Activated CD8-positive, alpha-beta T cell treated with anti-CD3 and anti-CD28 coated beads for 36 hours (primary cell): ENCODE measurements at places on chromosomes 2 and 18. TPM values are rescaled to one million over a fixed set of nuclear protein-coding genes. Genes with fewer than 3 reads are reported as not detected.

The FLACC1 gene
- total RNA-seq = 0.76 TPM

The NYAP2 gene
- total RNA-seq = not detected

DNA sequence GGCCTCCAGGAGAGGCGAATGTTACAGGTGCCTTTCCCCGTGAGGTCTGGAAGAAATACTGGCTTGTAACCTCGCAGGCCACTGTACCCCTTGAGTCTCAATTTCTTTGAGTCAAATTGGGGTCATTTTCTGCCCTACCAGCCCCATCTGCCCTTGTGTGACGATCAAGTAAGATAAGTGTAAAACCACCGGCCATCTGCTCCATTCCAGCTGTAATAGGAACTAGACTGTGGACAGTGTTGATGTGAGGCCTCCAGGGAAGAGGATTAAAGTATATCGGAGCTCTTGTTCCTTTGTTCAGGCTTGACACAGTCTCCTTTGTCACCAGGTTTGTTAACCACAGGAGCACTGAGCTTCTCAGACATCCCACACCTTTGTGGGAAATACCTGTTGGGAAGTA lies 65.6 kb downstream of the MRPS9 start:
- no peak overlapping the region for H3K4me3 ChIP-seq
- no peak for DNase-seq
- H3K27me3 ChIP-seq = no peaks in the 10 kb centered on the region
- H3K27ac ChIP-seq = no peak overlapping the region
- H3K4me1 ChIP-seq = no peaks in the 10 kb centered on the region

DNA sequence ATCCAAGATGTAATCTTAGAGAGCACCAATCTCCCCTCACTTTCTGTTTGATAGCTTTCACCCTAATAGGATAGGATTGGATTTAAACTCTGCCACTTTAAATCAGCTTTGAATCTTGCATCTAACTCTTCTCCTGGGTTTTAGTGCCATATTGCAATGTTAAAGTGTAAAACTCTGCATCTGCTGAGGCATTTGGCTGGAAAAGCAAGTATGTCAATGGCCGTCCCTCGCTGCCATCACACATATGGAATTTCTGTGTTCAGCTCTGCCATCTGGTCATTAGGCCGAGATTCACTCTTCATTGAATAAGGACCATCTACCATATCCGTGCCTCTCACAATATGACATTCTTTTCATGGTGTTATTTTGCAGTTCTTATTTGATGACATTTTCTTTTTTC lies 728.1 kb upstream of the PIK3C3 start:
- no peak overlapping the region for H3K4me3 ChIP-seq
- H3K36me3 ChIP-seq = no peaks in the 10 kb centered on the region
- H3K27me3 ChIP-seq = no peaks in the 10 kb centered on the region
- H3K27ac ChIP-seq = no peak overlapping the region

DNA sequence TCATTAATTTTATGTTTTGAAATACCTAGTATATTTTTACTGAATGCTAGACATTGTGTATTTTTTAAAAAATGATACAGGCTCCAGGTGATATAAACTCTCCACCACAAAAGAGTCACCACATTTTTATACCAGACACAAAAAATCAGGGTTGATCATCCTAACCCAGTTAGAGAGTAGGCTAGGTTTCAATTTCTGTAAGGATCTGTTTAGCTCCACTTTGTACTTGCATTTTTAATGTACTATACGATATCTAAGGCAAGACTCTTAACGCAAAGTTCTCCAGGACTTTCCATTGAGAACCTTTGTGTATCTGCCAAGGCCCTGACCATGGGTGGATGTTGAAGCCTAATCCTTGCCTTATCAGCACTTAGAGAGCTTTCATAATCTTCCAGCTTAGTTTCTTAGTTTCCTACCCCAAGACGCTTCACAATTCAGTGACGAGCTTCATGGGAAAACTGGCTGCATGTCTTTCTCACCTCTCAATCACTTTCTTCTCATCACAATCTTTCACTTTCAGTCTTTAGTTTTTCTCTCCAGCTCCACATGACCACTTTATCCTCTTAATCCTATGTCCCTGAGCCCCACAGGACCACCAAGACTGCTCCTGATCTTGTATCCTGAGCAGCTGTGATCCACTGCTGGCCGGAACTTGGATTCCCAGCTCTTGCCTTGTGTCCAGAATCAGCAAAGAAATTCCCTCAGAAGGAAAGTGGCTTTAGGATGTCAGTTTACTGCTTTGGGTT lies 635.8 kb downstream of the RNF144A start:
- DNase-seq = no peak
- peak overlapping the region; percentile 26 for H3K4me3 ChIP-seq
- H3K27ac ChIP-seq = peak overlapping the region; percentile 73
- no peaks in the 10 kb centered on the region for H3K27me3 ChIP-seq
- H3K36me3 ChIP-seq = peaks cover 10% of the 10 kb centered on the region

The SERPINB11 gene
- total RNA-seq = not detected

- H3K36me3 ChIP-seq = no peaks in the 10 kb centered on the region
- H3K27me3 ChIP-seq = no peaks in the 10 kb centered on the region
- H3K4me1 ChIP-seq = peaks cover 2% of the 10 kb centered on the region
- H3K27ac ChIP-seq = no peak overlapping the region
- H3K4me3 ChIP-seq = no peak overlapping the region
- DNase-seq = no peak
Measured at GRCh38 chr2:159195697-159196096, 90.8 kb downstream of the WDSUB1 start.

DNA sequence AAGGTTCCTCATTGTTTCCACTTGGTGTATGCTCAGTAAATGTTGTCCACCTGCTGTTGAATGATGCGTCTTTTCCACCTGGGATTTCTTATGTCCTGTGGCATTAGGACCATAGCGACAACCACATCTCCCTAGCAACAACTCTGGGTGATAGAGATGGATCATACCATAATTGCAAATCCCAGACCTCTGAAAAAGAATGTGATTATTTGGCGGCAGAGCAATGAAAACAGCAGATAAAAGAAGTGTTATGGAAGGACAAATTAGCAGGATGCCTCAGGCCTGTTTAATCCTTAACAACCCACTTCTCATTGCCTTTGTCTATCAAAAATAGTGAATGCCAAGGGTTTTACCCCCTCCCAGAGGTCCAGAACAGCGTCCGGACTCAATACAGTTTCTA lies 278.9 kb downstream of the TSN start:
- H3K27ac ChIP-seq = no peak overlapping the region
- H3K27me3 ChIP-seq = peaks cover 4% of the 10 kb centered on the region
- H3K4me1 ChIP-seq = no peaks in the 10 kb centered on the region
- DNase-seq = no peak

- H3K27me3 ChIP-seq = no peaks in the 10 kb centered on the region
- no peak for DNase-seq
- H3K4me1 ChIP-seq = peaks cover 16% of the 10 kb centered on the region
- H3K36me3 ChIP-seq = peaks cover 13% of the 10 kb centered on the region
- no peak overlapping the region for H3K27ac ChIP-seq
Measured at GRCh38 chr2:24259316-24259715, 84.5 kb downstream of the FAM228A start.

The CHRNA1 gene
- not detected for total RNA-seq

DNA sequence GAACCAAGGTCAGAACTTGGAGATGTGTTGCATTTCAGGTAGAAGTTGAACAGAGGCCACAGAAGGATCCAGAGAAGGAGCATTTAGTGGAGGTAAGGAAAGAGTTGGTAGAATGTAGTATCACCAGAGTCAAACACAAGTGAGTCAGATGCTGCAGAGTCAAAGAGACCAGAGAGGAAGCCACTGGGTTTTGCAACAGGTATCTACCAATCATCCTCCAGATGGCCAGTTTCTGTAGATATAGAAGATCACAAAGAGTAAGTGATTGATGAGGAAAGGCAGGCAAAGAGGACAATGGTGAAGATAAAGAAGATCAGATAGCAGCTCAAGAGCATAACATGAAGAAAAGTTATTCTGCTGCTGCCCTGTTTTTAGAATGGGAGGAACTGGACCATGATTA lies 75.9 kb downstream of the GTF3C3 start:
- H3K27me3 ChIP-seq = no peaks in the 10 kb centered on the region
- H3K4me3 ChIP-seq = no peak overlapping the region
- DNase-seq = no peak
- H3K4me1 ChIP-seq = no peaks in the 10 kb centered on the region
- H3K27ac ChIP-seq = no peak overlapping the region

DNA sequence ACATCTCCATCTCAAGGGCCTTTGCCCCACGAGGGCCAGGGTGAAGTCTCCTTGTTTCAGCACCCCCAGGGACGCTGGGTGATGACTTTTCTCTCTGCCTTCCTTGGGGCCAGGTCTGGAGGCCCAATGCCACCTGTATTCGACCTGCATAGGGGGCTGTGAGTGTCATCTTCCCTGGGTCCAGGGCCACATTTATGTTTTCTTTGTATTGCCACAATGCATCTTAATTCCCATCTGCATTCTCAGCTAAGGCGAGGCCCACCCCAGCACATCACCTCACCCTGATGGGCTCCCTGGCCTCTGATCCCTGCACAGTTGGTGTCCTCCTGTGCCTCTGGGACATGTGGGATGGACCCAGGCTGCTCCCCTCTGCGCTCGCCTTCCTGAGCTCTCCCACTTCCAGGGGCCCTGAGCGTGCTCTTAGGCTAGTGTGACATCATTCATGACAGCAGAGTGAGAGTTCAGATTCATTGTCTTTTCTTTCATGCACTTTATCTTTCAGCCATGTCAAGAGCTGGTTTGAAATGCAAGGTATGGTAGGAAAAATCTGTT lies 122.0 kb upstream of the COPS8 start:
- H3K36me3 ChIP-seq = no peaks in the 10 kb centered on the region
- H3K27me3 ChIP-seq = no peaks in the 10 kb centered on the region
- H3K4me1 ChIP-seq = peaks cover 19% of the 10 kb centered on the region
- DNase-seq = no peak
- no peak overlapping the region for H3K4me3 ChIP-seq

The IL36G gene
- total RNA-seq = not detected

- H3K27me3 ChIP-seq = peaks cover 8% of the 10 kb centered on the region
- no peak overlapping the region for H3K4me3 ChIP-seq
- no peaks in the 10 kb centered on the region for H3K36me3 ChIP-seq
- no peaks in the 10 kb centered on the region for H3K4me1 ChIP-seq
- no peak overlapping the region for H3K27ac ChIP-seq
- no peak for DNase-seq
Measured at GRCh38 chr2:72846171-72847095, 20.6 kb upstream of the EXOC6B start.

- H3K4me3 ChIP-seq = no peak overlapping the region
- H3K36me3 ChIP-seq = peaks cover 5% of the 10 kb centered on the region
- no peak overlapping the region for H3K27ac ChIP-seq
- DNase-seq = no peak
Measured at GRCh38 chr18:62138461-62139235, 48.2 kb downstream of the PIGN start.

GRCh38 chr2:167575276-167575675 lies 672.1 kb downstream of the STK39 start:
- H3K36me3 ChIP-seq = no peaks in the 10 kb centered on the region
- H3K4me1 ChIP-seq = no peaks in the 10 kb centered on the region
- H3K27ac ChIP-seq = no peak overlapping the region
- DNase-seq = no peak
- no peak overlapping the region for H3K4me3 ChIP-seq

The CHRNG gene
- total RNA-seq = not detected

DNA sequence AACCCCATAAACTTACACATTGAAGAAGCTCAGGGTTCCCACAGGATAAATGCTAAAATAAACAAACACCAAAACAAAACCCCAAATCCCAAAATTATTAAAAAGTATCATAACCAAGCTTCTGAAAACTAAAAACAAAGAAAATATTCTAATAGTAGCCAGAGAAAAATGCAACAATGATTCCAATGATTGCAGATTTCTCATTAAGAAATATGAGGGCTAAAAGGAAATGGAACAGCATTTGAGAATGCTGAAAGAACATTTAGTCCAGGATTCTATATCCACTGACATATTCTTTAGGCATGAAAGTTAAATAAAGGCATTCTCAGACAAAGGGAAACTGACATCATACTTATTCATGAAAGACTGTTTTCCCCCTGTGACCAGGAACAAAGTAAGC lies 212.4 kb downstream of the SLC4A10 start:
- no peaks in the 10 kb centered on the region for H3K27me3 ChIP-seq
- H3K4me1 ChIP-seq = no peaks in the 10 kb centered on the region
- no peak overlapping the region for H3K27ac ChIP-seq
- DNase-seq = no peak
- no peak overlapping the region for H3K4me3 ChIP-seq
- no peaks in the 10 kb centered on the region for H3K36me3 ChIP-seq

GRCh38 chr2:85042330-85042729 lies 71.4 kb downstream of the KCMF1 start:
- no peaks in the 10 kb centered on the region for H3K27me3 ChIP-seq
- H3K36me3 ChIP-seq = peaks cover 50% of the 10 kb centered on the region
- no peak overlapping the region for H3K4me3 ChIP-seq
- H3K4me1 ChIP-seq = peaks cover 2% of the 10 kb centered on the region
- H3K27ac ChIP-seq = no peak overlapping the region
- DNase-seq = no peak

DNA sequence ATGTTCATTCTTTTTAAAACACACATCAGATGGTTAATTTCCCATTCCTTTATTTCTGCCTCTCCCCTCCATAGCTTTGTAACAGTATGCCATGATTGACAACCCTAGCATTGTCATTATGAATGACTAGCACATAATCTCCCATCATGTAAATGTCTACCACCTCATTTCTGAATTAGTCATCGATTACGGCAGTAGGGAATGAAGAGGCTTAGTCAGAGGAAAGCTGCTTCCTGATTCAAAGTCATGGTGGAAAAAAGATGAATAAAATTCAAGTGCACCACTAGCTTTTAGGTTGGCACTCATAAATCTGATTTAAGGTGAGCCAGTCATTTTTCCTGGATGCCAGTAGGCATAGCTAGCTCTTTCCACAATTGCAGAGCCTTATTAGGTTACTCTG lies 19.1 kb upstream of the ACMSD start:
- no peak overlapping the region for H3K27ac ChIP-seq
- H3K36me3 ChIP-seq = no peaks in the 10 kb centered on the region
- no peak for DNase-seq
- H3K4me3 ChIP-seq = no peak overlapping the region

DNA sequence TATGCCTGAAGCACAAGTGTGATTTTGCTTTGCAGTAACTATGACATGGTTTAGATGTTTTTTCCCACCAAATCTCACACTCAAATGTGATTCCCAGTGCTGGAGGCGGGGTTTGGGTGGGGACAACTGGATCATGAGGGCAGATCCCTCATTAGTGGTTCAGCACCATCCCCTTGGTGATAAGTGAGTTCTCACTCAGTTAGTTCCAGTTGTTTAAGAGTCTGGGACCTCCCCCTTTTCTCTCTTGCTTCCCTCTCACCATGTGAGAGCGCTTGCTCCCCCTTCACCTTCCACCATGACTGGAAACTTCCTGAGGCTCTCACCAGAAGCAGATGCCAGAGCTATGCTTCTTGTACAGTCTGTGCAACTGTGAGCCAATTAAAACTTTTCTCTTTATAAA lies 102.9 kb downstream of the NBAS start:
- H3K4me1 ChIP-seq = no peaks in the 10 kb centered on the region
- H3K27me3 ChIP-seq = no peaks in the 10 kb centered on the region
- DNase-seq = no peak
- peaks cover 26% of the 10 kb centered on the region for H3K36me3 ChIP-seq

DNA sequence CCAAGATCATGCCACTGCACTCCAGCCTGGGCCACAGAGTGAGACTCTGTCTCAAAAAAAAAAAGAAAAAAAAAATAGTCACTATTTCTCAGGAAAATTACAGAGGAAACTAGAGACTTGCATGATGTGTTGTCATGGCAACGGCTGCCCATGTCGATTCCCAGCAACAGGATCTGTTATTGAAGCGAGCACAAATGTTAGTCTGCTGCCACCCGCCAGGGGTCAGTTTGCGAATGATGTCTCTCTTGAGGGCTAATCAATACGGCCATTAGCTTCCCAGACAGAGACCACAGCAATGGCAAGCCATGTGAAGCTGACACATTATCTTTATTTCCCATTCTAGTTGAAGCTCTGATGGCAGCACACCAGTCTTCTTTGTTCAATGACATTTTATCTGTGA lies 32.4 kb upstream of the ACYP2 start:
- H3K4me3 ChIP-seq = no peak overlapping the region
- H3K27me3 ChIP-seq = no peaks in the 10 kb centered on the region
- no peak for DNase-seq
- no peak overlapping the region for H3K27ac ChIP-seq
- peaks cover 14% of the 10 kb centered on the region for H3K4me1 ChIP-seq
